ENCODE measurements at places on chromosomes 3 and 15.

DNA sequence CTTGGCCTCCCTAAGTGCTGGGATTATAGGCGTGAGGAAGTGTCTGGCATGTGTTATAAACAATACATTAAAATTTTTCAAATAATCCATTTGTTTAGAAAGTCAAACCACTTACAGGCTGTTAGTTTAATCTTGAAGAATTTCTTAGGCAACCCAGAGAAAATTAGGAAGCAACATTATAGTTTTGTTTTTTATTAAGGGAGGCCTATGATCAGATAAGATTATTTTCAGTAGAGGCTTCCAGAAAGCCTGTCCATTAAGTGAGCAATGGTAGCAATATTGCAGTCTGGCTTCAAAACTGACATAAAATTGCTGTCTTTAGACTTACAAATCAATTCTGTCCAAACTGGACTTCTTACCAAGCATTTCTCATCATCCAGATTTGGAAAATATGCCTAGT, 49.6 kb downstream of the CD47 start:
- H3K27ac ChIP-seq = no peak overlapping the region
- H3K4me3 ChIP-seq = no peak overlapping the region
- H3K27me3 ChIP-seq = no peaks in the 10 kb centered on the region
- peaks cover 5% of the 10 kb centered on the region for H3K4me1 ChIP-seq
- no peak for DNase-seq
- H3K36me3 ChIP-seq = peaks cover 47% of the 10 kb centered on the region

- H3K4me1 ChIP-seq = no peaks in the 10 kb centered on the region
- H3K27me3 ChIP-seq = peaks cover 5% of the 10 kb centered on the region
- no peak for DNase-seq
- no peak overlapping the region for H3K27ac ChIP-seq
Observed at GRCh38 chr3:152628496-152628895, 206.4 kb upstream of the P2RY1 start.

DNA sequence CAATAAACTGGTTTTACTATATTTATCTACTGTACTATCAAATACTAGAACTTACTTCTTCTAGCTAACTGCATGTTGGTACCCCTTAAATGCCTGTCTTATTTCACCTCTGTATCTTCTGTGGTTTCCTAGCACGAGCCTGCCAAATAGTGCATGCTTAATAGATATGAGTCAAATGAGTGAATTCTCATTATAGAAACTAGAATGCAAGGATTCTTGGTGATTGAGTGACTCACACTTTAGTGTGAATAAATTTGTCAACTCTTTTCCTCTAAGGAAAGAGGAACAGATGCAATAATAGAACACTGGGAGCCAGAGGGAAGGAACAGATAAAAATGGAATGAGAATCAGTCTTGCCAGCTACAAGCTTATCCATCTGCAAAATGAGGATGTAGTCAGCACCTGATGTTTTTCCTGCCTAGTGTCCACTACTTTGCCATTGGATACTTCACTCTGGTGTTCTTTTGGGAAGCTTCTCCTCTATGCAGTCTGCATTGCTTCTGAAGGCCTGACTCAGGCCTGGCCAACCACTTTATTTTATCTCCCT, 189.1 kb upstream of the CADPS start:
- DNase-seq = no peak
- H3K4me3 ChIP-seq = no peak overlapping the region
- H3K4me1 ChIP-seq = no peaks in the 10 kb centered on the region
- H3K27me3 ChIP-seq = no peaks in the 10 kb centered on the region

DNA sequence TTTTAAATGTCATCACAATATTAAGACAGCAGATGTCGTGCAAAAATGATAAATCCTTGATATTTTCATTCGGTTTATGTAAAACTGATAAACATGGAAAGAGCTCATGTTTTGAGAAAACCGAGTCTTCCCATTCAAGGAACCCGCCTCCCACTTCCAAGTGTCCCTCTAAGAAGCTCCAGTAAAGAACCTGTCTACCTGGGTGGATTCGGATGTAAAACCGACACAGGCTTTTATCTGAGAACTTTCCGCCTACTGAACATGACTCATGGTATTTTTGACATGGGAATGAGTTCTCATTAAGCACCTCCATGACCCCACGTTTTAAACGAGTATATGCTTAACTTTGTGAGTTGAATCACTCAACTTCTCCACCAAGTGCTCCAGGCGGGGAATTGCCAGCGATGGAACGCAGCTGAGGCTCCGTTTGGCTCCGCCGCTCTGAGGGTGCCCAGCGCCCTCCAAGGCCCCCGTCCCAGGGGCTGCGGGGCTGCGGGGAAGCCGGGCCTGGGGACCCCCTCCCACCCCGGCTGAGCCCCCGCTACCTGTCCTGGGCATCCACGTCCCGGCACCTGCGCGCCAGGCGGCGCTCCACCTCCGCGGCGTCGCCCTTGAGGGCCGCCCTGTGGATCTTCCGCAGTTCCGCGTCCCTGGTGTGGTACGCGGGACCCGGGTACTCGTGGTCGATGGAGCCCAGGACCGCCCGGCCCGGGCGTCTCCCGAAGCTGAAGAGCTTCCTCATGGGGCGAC, 119.9 kb downstream of the LMLN start:
- peaks cover 13% of the 10 kb centered on the region for H3K4me1 ChIP-seq
- H3K27ac ChIP-seq = peak overlapping the region; percentile 83
- no peaks in the 10 kb centered on the region for H3K36me3 ChIP-seq
- no peak for DNase-seq
- H3K27me3 ChIP-seq = peaks cover 30% of the 10 kb centered on the region
- H3K4me3 ChIP-seq = peak overlapping the region; percentile 85

DNA sequence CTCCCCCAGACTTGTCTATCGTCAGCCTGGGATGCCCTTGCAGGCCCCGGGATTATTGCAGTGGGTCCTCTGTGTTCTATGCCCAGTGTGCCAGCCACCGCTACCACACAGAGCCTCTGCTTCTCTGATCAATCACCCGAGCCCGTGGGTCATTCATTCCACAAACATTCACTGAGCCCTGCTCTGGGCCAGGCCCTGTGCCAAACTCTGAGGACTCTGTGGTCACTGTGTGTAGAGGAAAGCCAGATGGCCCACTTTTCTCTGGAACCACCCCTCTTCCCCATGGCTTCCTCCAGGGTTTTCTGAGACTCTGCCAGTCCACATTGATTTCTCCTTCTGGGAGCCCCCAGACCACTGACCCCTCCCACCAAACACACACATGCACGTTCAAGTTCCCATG, 55.5 kb downstream of the BSN start:
- no peaks in the 10 kb centered on the region for H3K36me3 ChIP-seq
- no peaks in the 10 kb centered on the region for H3K4me1 ChIP-seq
- no peaks in the 10 kb centered on the region for H3K27me3 ChIP-seq
- H3K27ac ChIP-seq = no peak overlapping the region
- DNase-seq = no peak

- no peak overlapping the region for H3K4me3 ChIP-seq
- no peak for DNase-seq
- no peaks in the 10 kb centered on the region for H3K4me1 ChIP-seq
- H3K27me3 ChIP-seq = peaks cover 12% of the 10 kb centered on the region
Observed at GRCh38 chr15:50786871-50787270, 21.4 kb upstream of the SPPL2A start.

DNA sequence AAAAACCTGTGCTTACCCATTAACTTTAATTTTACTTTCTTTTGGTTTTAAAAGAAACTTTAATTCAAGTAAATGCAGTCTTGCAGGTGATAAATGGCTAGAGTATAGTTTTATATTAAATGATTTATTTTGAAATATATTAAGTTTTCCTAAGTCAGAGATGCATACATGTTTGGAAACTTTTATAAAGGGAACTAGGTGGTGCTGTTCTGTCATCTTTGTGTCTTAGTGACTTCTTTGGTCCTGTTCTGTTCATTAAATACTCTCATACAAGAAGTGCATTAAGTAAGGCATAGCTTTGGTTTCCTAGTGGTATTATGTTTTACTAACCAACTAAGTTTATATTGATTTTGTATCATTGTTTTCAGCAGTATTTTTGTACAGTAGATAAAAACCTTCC, 15.6 kb downstream of the CADM2 start:
- no peaks in the 10 kb centered on the region for H3K4me1 ChIP-seq
- no peaks in the 10 kb centered on the region for H3K36me3 ChIP-seq
- DNase-seq = no peak
- H3K27me3 ChIP-seq = no peaks in the 10 kb centered on the region
- no peak overlapping the region for H3K27ac ChIP-seq

DNA sequence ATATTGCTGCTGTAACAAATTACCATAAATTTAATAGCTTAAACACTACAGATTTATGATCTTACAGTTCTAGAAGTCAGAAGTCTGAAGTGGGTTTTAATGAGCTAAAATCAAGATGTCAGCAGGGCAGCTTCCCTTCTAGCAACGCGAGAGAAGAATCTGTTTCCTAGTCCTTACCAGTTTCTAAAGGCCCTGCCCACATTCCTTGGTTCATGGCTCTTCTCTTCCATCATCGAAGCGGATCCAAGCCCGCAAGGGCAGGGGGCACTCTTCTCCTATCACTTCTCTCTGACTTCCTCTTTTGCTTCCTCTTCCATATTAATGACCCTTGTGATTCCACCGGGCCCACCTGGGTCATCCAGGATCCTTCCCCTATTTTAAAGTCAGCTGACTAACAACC, 16.1 kb downstream of the MINDY4B start:
- no peak overlapping the region for H3K4me3 ChIP-seq
- peaks cover 19% of the 10 kb centered on the region for H3K27me3 ChIP-seq
- H3K27ac ChIP-seq = no peak overlapping the region
- peaks cover 3% of the 10 kb centered on the region for H3K4me1 ChIP-seq
- no peaks in the 10 kb centered on the region for H3K36me3 ChIP-seq
- no peak for DNase-seq

DNA sequence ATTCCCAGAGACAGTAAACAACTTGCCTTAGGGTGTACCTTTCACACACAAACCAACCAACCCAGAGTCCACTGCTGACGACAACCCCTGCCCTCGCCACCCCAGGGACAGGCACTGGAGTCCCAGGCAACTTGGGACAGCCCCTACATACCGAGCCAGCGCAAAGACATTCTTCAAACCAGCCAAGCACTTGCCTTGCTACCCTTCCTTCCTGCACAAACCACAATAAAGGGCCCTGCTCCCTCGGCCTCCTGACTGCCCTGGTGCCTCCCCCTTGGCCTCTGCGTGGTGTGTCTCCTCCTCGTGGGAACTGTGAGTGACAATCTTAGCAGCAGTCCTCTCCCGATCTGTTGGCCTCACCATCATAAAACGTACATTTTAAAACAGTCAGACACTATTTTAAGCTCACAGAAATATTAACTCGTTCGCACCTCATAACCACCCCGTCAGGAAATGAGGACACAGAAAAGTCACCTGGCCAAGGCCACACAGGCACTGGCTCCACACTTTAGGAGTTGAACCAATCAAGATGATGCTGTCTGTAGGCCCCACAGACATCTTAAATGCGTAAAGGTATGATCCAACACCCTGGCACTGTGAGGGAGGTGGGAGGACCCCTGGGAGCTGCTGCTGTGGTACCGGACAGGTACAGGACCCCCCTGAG, 113.8 kb downstream of the ADCY5 start:
- H3K27me3 ChIP-seq = no peaks in the 10 kb centered on the region
- no peaks in the 10 kb centered on the region for H3K36me3 ChIP-seq
- DNase-seq = no peak
- no peak overlapping the region for H3K27ac ChIP-seq
- no peak overlapping the region for H3K4me3 ChIP-seq

GRCh38 chr3:26596335-26596734, 26.2 kb upstream of the LRRC3B start:
- H3K4me1 ChIP-seq = no peaks in the 10 kb centered on the region
- no peak overlapping the region for H3K4me3 ChIP-seq
- H3K27me3 ChIP-seq = no peaks in the 10 kb centered on the region
- no peak for DNase-seq
- no peak overlapping the region for H3K27ac ChIP-seq

GRCh38 chr3:193829781-193830180, 236.8 kb downstream of the OPA1 start:
- H3K27me3 ChIP-seq = peaks cover 15% of the 10 kb centered on the region
- H3K36me3 ChIP-seq = no peaks in the 10 kb centered on the region
- peaks cover 3% of the 10 kb centered on the region for H3K4me1 ChIP-seq
- H3K4me3 ChIP-seq = no peak overlapping the region
- H3K27ac ChIP-seq = no peak overlapping the region
- no peak for DNase-seq

- no peak overlapping the region for H3K4me3 ChIP-seq
- H3K27me3 ChIP-seq = peaks cover 2% of the 10 kb centered on the region
- H3K4me1 ChIP-seq = no peaks in the 10 kb centered on the region
- H3K27ac ChIP-seq = no peak overlapping the region
- DNase-seq = no peak
- no peaks in the 10 kb centered on the region for H3K36me3 ChIP-seq
Observed at GRCh38 chr15:88954431-88955277, 41.5 kb upstream of the MFGE8 start.

DNA sequence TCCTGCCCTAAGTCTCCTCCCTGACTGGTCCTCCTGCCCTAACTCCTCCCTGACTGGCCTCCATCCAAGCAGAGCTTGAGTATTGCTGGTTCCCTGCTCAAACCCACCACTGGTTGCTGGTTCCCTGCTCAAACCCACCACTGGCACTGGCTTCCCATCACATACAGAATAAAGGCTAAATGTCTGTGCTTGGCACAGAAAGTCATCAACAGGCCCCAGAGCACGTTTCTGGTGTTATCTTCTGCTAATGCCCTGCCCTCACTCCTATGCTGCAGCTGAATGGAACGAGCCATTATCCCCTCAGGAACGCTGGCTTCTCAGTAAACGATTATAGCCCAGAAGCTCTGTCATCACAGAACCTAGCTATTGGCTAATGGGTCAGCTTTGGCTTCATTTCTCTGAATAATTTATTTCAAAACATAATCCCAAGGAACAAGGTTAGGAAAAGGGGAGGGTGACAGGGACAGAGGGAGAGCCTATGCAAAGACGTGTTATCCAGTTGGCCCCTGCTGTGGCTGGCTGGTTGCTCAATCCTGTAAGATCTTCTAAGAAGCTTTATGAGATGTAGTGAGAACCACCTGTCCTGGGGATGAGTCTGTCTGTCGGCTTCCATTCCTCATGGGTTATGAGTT, 6.3 kb upstream of the MUC20 start:
- no peak overlapping the region for H3K27ac ChIP-seq
- peaks cover 5% of the 10 kb centered on the region for H3K4me1 ChIP-seq
- no peaks in the 10 kb centered on the region for H3K27me3 ChIP-seq
- no peak overlapping the region for H3K4me3 ChIP-seq
- DNase-seq = no peak

GRCh38 chr15:66269326-66270090, 16.0 kb upstream of the MEGF11 start:
- H3K27me3 ChIP-seq = peaks cover 21% of the 10 kb centered on the region
- no peak overlapping the region for H3K4me3 ChIP-seq
- no peaks in the 10 kb centered on the region for H3K4me1 ChIP-seq
- DNase-seq = no peak
- H3K27ac ChIP-seq = no peak overlapping the region
- H3K36me3 ChIP-seq = no peaks in the 10 kb centered on the region

- peaks cover 8% of the 10 kb centered on the region for H3K27me3 ChIP-seq
- no peak overlapping the region for H3K27ac ChIP-seq
- peaks cover 21% of the 10 kb centered on the region for H3K4me1 ChIP-seq
- H3K36me3 ChIP-seq = no peaks in the 10 kb centered on the region
- no peak for DNase-seq
- no peak overlapping the region for H3K4me3 ChIP-seq
Observed at GRCh38 chr15:70669006-70669602, 94.3 kb downstream of the UACA start.

All from activated T-helper 2 cell treated with anti-CD3 and anti-CD28 coated beads, Interferon-gamma antibody, Interleukin-2, Interleukin-4, amounts not matched to agents 10 μg/mL and 5 μg/mL and 100 μg/mL, durations not matched to agents 14 hours and 24 hours and 36 hours (primary cell).